Transverse colon (tissue), 4 donors: ENCODE measurements at places on chromosomes 11 and 22. TPM values are rescaled to one million over a fixed set of nuclear protein-coding genes. Genes with fewer than 3 reads are reported as not detected.

The MYO7A gene
- 11.2 TPM for total RNA-seq

The OR52H1 gene
- total RNA-seq = not detected

DNA sequence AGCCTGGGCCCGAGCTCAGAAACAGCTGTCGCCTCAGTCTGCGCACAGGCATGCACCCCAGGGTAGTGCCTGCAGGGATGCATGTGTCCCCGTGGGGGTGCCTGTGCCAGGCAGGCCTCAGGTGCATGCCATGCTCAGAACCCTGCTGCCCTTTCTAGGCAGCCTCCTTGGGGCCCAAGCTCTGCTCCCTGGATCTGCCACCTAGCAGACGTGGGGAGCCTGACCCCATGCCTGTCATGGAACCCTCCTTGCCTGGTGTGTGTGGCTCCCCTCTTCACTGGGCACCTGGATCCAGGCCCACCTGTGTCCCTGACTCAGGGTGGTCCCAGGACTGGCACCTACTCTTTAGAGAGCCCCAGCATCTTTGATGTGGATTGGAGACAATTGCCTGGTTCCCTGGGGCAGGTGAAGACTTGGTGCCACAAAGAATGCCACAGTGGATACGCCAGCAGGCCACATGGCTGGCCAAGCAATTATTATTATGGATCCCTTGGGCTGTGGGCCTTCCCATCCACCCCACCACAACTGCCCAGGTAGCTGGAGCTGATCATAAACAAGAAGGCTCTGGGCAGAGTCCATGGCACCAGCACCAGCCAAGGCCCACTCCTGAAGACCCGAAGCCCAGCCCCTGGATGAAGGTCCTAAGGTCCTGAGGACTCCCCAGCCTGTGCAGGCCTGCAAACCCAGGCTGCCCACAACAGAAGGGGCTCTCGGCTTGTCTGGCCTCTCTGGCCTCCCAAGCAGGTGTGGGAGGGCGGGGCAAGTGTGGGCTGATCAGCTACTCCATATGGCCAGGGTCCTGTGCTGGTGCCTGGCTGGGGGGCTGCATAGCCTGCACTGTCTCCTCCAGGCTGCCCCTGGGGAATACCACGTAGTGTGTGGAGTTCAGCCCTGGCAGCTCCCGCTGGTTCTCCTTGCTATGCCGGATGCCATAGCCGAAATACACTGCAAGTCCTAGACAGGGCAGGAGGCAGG is 3.8 kb downstream of the SLC7A4 start:
- H3K4me3 ChIP-seq = no peak overlapping the region
- peaks cover 7% of the 10 kb centered on the region for H3K4me1 ChIP-seq
- H3K27ac ChIP-seq = no peak overlapping the region
- DNase-seq = no peak
- H3K27me3 ChIP-seq = peaks cover 25% of the 10 kb centered on the region

DNA sequence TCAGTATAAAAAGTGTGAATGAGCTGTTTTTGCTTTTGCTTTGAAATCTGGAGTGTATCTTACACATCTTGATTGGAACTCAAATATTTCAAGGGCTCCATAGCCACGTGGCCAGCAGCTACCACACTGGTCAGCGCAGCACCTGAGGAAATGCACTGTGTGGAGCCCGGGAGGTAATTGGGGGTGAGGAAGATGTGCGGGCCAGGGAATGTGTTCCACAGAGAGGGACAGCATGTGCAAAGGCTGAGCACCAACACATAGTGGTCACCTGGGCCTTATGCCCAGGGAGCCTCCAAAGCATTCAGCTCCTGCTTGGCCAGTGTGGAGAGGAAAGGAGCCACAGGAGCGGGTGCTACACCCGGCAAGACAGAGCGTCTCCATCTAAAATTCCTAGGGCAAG is 20.8 kb downstream of the RELT start:
- H3K4me1 ChIP-seq = no peaks in the 10 kb centered on the region
- no peak overlapping the region for H3K27ac ChIP-seq
- H3K4me3 ChIP-seq = no peak overlapping the region
- DNase-seq = no peak
- H3K27me3 ChIP-seq = no peaks in the 10 kb centered on the region

DNA sequence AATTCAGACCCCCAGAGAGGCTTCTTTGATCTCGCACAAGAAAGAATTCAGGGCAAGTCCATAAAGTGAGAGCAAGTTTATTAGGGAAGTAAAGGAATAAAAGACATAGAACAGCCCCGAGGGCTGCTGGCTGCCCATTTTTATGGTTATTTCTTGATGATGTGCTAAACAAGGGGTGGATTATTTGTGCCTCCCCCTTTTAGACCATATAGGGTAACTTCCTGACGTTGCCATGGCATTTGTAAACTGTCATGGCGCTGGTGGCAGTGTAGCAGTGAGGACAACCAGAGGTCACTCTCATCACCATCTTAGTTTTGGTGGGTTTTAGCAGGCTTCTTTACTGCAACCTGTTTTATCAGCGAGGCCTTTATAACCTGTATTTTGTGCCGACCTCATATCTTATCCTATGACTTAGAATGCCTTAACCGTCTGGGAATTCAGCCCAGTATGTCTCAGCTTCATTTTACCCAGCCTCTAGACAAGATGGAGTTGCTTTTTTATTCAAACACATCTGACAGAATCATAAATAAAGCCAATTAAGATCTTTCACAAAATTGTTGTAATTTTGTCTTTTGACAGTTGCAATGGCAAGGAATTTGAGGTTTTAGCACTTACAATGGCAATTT is 7.6 kb downstream of the DDIAS start:
- H3K4me1 ChIP-seq = no peaks in the 10 kb centered on the region
- H3K27ac ChIP-seq = peak overlapping the region; percentile 18
- DNase-seq = peak; percentile 28
- no peak overlapping the region for H3K4me3 ChIP-seq
- H3K27me3 ChIP-seq = no peaks in the 10 kb centered on the region

DNA sequence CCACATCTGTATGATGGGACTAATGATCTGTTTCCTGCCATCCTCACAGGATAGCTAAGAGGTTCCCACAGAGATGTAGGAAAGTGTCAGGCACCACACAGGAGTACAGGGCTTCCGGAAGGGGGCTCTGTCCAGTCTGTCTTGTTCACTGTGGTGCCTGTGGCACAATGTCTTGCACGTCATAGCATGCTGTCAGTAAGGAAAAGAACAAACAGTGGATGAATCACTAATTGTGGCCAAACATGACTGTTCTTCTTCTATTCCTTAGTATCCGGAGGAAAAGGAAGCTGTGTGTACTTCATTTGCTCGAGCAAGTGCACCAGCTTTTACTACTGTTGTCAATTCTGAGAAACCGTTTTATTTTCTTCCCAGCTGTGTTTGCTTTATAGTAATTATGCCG is 73.4 kb upstream of the YWHAH start:
- H3K4me3 ChIP-seq = no peak overlapping the region
- H3K27ac ChIP-seq = no peak overlapping the region
- no peaks in the 10 kb centered on the region for H3K27me3 ChIP-seq
